GM12878 (cell line): ENCODE measurements at places on chromosomes 4 and X.
A peak's percentile ranks its signal among the peaks of the same experiment; 100 is the strongest.

- DNase-seq, result peak; percentile 45
These were observed 130.3 kb downstream of the DIPK2B start for GRCh38 chrX:45070116-45071007.

GRCh38 chr4:7050481-7051143 lies 7.4 kb downstream of the TADA2B start:
- no peak for DNase-seq

- DNase-seq, result no peak
These were observed 334.4 kb downstream of the UNC5C start for GRCh38 chr4:95214408-95214807.

DNA sequence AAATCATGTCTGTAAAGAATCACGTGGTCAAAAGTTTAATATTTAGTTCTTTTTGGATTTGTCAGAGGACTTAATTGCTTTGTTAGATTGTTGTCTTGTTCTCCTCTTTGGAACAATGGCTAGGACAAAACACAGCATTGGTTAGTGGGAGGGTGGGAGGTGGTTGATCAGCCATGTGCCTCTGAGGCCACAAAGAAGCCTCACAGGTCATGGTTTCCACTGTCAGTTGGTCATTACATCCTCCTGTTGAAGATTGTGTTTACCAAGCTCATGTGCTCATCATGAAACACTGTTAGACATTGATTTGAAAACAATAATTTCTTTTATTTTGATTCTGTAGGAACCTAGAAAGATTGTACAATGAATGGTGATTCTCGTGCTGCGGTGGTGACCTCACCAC lies 31.9 kb downstream of the ADD1 start:
- no peak for DNase-seq

DNA sequence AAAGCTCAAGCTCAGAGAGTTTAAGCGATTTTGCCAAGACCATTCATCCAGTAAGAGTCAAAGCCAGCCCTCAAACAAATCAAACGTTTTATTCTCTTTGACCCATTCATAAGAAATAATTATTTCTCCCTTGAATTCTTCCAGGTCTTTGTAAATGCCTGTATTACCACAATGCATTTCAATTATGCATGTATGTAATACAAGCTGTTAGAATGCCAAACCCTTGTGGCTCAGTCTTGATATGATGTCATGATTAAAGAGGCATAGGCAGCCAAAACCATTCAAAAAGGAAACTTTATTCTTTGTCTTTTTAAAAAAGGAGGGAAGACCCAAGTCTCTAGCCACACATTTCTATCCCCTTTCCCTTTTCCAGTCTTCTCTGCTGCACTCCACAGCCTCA lies 56.5 kb upstream of the PGM2 start:
- DNase-seq, result no peak

DNA sequence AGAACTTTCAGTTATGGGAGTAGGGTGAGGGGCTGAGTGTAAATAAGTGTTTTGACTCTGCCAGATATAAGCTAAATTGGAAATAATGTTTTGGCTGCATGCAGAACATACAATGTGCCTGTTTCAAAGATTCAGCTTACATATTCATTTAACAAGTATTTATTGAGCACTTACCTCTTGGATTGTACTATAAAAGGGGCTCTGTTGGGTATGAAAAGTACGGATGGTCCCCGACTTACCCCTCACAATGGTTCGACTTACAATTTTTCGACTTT lies 799 bp upstream of the AIFM1 start:
- no peak for DNase-seq

DNA sequence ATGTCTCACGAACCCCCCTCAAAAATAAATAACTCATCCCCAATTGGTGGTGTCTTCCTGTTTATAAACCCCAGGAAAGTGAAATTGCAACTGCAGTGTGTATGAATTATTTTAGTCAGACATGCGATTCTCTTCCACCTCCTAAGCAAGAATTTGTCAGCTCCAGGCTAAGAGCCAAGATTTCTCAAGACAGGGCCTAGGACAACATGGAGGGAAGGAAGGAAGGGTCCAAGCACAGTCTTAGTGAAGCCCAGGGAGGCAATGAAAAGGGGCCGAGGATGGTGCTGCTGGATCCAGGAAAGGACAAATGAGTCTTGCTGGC lies 20.0 kb downstream of the SH3KBP1 start:
- no peak for DNase-seq

DNA sequence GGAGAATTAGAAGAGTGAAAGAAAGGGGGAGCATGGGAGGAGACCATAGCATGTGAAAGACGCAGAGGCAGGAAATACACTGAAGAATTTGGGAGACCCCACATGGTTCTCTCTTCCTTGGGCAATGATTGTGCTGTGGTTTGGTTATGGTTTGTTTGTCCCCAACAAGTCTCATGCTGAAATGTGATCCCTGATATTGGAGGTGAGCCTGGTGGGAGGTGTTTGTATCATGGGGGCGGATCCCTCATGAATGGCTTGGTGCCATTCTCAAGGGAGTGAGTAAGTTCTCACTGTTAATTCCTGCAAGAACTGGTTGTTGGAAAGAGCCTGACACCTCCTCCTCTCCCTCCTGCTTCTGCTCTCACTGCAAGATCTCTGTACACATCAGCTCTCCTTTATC lies 78.6 kb upstream of the RAI2 start:
- DNase-seq, result no peak

DNA sequence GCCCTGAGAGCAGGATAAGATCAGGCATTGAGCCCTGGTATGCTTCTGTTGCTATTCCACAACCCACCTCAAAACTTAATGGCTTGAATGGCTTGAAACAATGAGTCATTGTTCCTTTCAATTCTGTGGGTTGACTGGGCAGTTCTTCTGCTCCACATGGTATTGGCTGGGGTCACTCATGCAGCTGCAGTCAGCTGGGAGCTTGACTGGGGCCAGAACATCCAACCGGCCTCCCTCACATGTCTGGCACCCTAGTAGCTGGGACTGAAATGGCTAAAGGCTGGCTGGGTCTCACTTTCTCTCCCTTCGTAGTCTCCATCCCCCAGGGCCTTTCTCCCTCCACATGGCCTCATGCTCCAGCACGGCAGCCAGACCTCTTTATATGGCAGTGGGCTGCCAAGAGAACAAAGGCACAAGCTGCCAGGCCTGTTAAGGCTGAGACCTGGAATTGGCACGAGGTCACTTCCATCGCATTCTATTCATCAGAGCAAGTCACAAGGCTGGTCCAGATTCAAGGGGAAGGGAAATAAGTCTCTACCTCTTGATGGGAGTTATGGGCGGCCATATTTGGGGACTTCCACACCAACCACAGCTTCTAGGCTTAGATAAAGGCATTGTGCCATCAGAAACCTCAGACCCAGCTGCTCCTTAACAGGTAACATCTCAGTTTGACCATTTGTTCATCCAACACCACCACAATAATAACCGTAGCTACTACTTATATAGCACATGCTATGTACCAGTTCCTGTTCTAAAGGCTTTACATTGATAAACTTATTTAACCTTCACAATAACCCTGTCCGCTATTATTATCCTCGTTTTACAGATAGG lies 159.7 kb upstream of the ATP6AP2 start:
- peak; percentile 63 for DNase-seq

GRCh38 chr4:42151568-42152506 lies 618 bp downstream of the BEND4 start:
- no peak for DNase-seq

DNA sequence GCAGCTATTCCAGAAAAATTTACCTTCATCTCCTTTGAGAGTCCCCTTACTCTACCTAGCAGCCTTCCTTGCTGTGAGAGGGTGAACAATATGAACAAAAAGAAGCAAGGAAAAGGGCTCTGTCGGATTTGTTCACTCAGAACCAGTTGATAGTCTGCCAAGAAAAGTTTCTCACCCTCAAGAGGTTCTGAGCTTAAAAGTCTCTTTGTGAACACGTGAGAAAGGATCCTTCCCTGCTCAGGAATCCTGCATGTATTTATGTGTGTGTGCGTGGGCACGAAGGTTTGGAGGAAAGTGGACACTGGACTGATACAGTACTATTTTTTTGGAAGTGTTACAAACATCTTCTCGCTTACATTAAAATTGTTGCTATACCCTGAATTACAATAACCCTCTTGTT lies 178.6 kb upstream of the JADE1 start:
- no peak for DNase-seq

GRCh38 chr4:47752214-47752613 lies 85.7 kb downstream of the CORIN start:
- no peak for DNase-seq

DNA sequence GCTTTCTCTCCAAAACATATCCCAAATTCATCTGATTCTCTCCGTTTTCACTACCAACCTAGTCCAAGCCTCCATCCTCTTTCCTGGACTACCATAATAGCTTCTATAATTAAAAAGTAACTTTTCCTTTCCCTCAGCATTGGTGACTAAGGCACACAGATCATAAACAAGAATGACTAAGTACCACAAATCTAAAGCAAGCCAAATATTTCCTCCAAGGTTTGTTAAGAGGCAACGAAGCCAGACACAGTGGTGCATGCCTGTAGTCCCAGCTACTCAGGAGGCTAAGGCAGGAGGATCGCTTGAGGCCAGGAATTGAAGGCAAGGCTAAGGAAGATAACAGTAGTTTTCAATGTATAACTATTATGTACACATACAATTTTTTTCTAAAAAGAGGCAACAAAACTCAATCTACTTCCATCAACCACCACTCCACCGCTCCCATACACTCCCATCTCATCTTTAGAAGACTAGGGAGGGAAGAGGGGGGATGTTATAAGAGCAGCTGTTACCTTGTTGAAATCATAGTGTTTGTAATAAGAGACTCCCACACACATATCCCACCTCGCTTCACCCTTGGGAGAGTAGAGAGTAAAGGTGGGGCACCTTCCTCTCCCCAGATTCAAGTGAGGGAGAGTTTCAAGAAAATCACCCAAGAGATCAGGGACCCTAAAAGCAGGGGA lies 4.2 kb upstream of the JCHAIN start:
- DNase-seq, result no peak

DNA sequence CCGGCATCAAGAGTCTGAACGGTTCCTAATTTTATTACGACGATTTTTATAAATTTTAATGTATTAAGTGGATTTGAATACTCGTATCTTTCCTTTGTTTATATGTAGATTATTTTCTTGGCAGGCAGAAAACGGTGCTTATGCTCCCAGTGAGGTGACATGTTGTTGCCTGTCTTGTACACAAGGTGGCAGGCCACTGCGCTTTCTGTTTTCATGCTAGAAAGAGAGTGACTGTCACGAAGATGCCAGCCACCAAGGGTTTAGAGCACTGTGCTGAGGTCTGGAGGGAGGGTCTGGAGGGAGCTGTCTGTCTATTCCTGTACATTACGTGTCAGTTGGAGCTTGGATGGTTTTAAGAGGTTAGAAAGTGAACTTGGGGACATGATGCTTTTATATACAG lies 87.7 kb downstream of the SHROOM2 start:
- DNase-seq, result no peak

DNA sequence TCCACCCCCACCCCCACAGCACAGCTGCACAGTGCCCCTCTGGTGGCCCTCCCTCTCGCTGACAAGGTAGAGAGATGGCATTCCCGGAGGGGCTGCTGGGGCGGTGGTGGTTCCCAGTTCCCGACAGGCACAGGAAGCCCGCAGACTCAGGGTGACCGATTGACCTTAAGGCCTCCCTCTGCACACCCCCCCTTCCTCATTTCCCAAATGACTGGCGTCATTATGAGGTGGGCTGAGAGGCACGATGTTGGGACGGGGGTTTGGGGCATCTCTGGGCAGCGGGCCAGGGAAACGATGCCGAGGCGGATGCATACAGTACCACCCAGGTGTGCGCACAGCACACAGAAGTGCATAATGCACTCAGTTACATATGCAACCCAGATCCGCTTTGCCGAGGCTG lies 3.5 kb upstream of the TIMP1 start:
- DNase-seq, result no peak

DNA sequence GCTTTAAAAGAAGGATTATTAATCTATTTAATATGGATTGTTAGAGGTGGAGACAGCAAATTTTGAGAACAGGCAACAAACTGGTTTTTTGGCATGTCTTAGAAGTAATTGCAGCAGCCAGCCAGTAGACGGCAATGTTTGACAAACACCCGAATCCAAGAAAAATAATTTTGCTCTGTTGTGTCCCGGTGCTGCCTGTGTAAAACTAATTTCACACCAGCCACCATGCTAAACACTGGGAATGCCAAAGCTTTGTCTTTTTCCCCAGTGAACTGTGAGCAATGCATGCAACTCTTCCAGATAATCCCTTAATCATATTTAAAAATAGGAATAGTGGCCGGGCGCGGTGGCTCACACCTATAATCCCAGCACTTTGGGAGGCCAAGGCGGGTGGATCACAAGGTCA lies 25.9 kb downstream of the SMIM31 start:
- DNase-seq, result peak; percentile 30

DNA sequence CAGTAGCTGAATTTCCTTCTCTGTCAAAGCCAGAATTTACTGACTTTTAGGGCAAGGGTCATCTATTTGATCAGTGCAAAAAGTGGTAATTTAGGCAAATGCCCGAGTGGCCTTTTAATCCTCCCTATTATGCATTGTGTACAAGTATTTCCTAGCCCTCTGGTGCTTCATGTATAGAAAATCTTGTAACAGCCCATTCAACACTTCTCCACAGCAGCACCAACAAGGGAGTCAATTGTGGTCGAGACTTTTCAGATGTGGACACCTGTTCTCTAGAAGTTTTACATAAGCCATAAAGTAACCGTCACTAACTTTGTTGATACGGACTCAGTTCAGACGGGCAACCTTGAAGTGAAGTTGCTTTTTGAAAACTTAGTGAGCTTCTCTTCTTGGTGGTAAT lies 50.9 kb upstream of the FHDC1 start:
- DNase-seq, result no peak

- DNase-seq, result no peak
These were observed 218.5 kb upstream of the ANKRD50 start for GRCh38 chr4:124931050-124931449.

- no peak for DNase-seq
These were observed 2.9 kb upstream of the AGA start for GRCh38 chr4:177444911-177445736.

DNA sequence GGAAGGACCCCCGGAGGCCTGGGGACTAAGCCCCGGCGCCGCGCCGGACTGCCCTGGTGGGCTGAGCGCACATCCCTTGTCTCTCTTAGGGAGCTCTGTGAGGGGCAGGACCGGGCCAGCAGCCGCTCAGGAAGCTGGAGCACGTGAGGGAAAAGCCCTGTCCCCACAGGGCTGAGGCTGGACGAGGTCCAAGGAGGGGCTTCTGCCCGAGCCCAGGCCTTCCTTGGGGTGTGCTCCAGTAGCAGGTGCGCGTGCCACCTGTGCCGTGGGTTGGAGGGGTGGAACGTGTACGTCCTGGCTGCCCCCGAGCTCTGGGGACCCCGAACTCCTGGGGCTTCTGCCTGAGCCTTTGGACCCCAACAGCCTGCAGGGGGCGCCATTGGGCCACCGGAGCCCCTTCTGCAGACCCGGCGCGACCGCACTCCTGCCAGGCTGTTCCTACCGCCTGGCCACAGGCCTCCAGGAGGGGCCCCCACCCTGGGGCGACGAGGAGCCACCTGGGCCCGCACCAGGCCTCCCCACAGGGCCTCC lies 27.2 kb downstream of the TACC3 start:
- DNase-seq, result no peak

GRCh38 chrX:41449615-41450014 lies 2.5 kb downstream of the NYX start:
- no peak for DNase-seq

DNA sequence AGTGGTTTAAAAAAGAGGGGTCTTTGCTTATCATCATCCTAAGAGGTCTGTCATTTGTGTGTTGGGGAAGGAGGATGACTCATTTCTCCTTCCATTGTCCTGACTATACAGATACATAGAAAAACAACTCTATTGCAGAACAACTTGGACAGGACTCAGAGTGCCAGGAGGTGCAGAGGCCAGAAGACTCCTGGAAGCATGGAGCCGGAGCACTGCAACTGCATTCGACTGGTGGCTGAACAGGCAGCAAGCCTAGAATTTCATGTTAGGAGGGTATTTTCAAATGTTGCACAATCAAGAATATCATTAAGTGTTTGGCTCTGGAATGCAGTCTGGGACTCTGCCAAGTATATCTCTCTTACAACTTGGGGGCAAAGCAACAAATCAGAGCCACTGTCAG lies 35.0 kb upstream of the MAML3 start:
- no peak for DNase-seq
